ENCODE measurements at places on chromosomes 5 and 9. TPM values are rescaled to one million over a fixed set of nuclear protein-coding genes. Genes with fewer than 3 reads are reported as not detected.

- DNase-seq, result no peak
These were observed 46.2 kb downstream of the GALNT10 start for GRCh38 chr5:154236536-154237375.

DNA sequence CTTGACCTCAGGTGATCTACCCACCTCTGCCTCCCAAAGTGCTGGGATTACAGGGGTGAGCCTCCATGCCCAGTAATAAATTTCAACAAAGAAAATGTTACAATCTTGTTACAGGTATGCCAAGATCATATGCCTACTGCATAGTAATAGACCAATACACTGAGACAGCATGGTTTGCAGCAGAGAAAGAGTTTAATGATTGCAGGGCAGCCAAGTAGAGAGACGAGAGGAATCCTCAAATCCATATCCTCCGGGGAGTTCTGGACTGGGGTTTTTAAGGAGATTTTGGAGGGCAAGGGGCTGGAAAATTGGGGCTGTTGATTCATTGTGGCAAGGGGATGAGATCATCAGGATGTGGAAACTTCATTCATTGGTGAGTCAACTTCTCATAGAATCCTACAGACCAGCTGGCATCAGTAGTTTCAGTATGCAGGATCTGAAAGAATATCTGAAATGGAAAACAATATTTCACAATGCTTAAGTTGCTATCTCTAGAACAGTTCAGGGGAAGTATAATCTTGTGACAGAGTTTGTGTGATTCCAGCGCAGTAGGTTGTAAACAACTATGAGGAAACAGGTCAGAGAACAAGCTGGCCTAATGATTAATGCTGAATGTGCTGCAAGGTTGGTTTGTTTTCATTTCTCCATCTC lies 14.8 kb upstream of the TUT7 start:
- DNase-seq, result no peak

DNA sequence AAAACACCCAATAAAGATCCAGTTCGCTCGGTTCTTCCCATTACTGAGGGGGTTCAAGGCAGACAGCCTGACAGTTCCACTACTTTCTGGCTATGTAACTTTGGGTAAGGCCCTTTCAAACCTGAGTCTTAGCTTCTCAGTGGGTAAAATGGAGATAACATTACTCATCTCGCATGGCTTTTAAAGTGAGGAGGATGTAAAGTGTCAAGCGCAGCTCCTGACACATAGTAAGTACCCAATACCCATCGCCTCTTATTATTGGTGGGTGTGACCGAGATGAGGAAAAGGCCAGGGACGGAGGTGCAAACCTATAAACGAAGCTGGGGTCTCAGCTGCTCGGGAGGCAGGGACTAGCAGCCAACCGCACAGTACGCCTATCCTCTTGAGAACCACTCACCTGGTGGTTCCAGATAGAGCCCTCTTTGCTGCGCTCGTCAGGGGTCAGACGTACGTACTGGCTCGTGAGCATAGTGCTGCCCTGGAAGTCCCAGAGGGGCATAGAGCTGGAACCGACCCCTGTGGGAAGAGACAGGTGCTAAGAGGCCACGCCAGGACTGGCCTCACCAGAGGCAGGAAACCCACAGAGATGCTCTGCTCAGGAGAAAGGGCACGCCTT lies 584 bp downstream of the LMAN2 start:
- DNase-seq, result no peak

DNA sequence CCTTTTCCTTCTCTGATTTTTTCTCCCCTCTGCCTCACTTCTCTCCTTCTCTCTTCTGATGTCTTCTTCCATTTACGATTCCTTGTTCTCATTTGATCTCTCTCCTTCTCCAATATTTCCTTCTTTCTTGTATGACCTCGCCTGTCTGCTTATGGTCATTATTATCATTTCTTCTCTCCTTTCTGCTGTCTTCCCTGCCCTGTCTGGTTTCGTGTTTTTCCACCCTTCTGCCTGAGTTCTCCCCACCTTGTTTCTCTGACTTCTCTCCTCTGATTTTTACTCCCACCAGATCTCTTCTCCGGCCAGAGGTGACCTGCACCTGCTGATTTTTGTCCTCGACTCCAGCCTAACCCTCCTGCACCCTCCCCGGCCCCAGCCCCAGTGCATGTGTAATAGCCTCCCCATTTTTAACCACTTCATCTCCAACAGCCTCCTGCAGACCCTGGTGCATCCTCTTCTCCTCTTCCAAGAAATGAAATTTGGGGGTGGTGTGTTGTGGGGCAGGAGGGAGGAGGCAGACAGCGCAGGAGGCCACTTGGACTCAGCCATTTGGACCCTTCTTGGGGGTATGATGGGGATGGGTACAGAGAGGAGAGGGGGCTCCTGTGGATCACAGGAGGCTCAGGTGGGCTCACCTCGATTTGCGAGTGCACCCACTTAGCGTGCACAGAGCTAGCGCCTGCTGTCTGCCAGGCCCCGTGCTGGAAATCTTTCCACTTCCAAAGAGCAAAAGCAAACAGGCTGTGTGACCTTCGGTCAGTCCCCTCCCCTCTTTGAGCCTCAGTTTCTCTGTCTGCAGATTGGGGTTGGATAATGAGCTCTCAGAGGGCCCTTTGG lies 32.5 kb downstream of the GSN start:
- no peak for DNase-seq

GRCh38 chr5:173271419-173271818 lies 36.4 kb upstream of the NKX2-5 start:
- DNase-seq, result no peak

DNA sequence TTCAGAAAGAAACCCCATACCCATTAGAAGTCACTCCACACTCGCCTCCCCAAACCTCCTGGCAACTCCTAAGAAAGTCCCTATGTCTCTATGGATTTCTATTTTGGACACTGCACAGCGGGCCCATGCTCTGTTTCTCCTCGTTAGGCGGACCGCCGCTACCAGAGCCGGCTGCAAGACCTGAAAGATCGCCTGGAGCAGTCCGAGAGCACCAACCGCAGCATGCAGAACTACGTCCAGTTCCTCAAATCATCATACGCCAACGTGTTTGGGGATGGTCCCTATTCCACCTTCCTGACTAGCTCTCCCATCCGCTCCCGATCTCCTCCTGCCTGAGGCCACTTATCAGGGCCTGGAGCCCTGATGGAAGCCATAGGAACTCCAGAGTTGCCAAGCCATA lies 4.6 kb upstream of the GLE1 start:
- no peak for DNase-seq

- DNase-seq, result no peak
These were observed 16.9 kb upstream of the PFDN1 start for GRCh38 chr5:140319833-140320232.

DNA sequence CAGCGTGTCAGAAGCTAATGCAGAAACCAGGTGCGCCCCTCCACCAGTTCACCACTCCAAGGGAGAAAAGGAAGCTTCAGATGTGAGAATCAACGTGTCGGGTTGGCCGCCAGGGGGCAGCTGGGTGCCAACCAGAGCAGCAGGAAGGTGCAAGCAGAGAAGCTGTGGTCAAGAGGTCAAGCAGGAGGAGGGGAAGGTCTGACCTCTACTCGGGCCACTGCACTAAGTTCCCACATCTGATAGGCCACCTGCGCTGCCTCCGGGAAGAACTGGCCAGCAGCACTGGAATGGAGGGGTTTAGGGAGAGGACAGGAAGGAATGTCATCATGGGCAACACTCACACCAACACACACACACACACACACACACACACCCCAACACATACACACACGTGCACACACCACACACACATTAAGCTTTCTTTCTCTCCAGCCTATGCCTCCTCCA lies 31.4 kb downstream of the ANXA6 start:
- DNase-seq, result peak; percentile 52

GRCh38 chr9:104263942-104264341 lies 169.8 kb downstream of the SMC2 start:
- no peak for DNase-seq

Gene IGIP
- 0.29 TPM for polyA plus RNA-seq

Gene HSDL2
- 17.0 TPM for polyA plus RNA-seq

Gene GPR151
- not detected for polyA plus RNA-seq

Gene IL11RA
- polyA plus RNA-seq, result 5.3 TPM

Gene FSD1L
- 0.53 TPM for polyA plus RNA-seq

All from CD8-positive, alpha-beta memory T cell (primary cell).